ENCODE measurements at places on chromosomes 5 and 9.

DNA sequence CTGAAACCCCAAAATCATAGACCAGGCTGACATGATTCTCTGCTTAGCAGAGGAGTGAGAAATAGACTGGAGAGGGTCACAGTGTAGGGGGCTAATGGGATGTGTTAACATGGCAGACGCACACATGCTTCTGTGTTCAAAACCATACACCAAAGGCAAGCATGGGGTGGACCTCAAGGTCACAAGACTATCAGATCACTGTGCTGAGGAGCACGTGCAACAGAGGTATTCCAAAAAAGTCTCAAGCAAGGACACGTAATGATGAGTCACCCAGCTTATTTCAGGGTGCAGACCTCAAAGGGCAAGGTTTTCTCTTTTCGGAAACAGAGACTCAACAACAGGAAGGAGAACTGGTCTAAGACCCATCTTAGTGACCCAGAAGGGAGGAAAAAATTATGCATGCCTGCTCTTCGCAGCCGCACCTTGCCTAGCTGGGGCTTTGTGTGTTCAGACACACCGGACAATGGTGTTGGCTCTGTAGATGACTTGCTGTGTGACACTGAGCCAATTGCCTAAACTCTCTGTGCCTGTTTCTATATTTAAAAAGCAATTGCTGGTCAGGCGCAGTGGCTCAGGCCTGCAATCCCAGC lies 20.3 kb downstream of the WHRN start:
- DNase-seq = peak; percentile 46

DNA sequence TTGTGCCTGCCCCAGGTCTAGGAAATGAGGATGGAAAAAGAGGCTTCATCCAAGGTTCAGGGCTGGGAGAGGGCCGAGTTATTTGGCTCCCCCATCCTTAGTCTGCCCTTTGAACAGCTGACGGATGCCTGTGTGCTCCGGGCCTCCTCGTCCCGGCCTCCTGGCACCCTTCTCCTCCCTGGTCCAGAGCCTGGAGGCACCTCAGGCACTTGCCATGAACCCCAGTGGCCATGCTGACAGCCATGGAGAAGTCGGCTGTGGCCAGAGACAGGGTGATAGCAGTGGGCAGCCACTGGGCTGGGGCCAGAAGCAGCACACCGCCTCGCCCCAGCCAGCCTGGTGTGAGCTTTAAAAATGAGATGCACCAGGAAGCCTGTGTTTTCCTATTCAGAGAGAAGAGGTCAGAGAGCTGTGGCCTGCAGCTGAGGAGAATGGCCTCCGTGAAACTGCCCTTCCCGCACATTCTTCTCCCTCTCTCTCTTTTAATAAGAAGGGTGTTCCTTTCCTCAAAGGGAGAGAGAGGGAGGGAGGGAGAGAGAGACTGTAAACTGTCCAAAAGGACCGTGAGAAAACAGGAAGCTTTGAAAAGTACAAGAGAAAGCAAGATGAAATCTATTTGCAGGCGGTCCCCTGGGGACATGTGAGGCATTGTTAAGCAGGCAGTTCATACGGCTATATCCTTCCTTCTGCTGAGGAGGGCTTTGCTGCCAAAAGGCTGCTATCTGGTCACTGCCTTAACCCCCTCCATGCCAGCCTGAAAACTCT lies 55.3 kb downstream of the ZNF366 start:
- peak; percentile 66 for DNase-seq

DNA sequence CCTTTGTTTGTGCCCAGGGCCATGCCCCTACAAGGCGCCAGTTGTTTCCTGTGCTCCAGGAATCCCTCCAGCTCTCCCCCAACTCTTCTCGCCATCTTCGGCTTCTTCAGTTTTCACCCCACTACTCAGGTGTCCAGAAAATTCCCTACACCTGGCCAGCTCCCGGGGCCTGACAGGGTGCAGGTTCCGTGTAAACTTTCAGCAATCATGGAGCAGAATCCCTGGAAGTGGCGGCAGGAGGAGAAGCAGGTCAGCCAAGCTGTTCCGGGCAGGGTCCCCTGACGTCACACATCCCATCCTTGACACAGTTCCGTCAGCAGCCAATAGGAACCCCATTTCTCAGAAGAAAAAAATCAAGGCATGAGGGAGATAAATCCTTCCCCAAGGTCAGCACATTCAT lies 12.2 kb upstream of the ADGRD2 start:
- DNase-seq = no peak

GRCh38 chr9:35308316-35308715 lies 146.5 kb downstream of the UNC13B start:
- no peak for DNase-seq

DNA sequence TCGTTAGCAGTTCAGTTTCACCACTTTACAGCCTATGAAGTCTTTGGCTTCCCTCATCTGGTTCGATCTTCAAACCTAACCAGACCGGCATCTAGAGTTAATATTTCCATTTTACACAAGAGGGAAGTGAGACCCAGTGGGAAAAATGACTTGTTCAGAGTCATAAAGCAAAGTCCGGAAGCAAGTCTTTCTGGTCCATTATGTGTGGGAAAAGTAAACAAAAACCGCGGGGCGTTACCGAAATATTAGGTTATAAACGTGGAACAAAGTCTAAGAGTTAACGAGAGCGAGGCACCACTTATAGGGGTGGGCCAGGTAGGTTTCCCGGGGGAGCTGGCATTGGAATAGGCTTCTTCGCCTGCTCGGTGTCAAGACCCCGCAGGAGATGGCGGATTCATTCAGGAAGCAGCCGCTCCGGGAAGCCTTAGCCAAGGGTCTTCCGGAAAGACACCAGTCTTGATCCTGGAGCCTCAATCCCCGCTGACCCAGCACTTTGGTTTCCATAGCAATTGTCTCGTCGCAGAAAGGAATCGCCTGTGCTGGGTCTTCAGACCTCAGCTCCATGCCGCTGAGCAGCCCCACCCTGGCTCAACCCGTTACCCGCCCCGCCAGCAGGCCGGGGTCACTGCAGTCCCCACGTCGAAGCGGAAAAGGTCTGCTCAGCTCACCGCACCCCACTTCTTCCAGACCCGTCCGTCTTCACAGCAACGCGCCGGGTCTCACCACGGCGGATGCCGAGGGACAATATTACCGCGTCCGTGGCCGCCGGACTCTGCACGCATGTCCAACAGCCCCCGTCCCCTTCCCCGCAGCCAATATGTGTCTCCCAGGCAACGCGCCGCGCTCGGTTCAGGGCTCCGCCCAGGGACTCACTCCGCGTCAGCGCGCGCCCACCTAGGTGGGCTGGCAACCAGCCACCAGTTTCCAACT lies at the start of gene C5orf52:
C5orf52 (plus strand) TSS at position 872 of the 930 bp plus-strand sequence. CDS start 82 bp downstream, outside the sequence.
- peak; percentile 71 for DNase-seq

DNA sequence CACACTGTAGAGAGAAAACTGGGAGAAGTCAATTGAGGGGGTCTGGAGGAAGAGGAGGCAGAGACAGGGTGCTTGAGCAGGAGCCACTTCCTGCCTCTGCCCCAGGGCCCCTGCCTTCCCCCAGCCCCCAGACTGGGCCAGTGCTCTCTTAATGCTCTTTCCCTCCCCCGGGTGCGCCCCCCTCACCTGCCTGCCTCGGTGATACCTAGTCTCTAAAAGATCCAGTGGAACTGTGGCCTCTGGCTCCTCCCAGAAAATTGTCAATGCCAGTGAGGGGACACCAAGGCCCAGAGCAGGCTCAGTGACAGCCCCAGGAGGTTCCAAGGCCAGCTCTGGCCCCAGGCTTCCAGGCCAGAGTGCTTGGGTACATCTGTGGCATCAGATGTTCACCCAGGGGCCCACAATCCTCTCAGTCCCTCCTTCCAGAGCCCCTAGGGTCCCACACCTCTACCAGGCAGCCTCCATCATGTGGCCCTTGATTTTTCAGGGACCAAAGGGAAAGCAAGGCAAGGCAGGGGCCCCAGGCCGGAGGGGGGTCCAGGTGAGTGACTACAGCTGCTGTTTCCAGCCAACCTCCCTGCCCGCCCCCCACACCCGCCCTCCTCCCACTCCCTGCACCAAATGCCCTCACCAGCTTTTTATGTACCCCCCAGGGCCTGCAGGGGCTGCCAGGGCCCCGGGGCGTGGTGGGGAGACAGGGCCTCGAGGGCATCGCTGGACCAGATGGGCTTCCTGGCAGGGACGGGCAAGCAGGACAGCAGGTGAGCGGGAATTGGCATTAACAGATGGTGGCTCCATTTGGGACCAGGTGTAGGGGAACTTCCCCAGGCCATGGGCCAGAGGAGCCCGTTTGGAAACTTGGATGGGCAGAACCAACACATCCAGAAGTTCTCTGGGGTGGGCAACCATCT lies 33.1 kb upstream of the ORM1 start:
- DNase-seq = no peak

DNA sequence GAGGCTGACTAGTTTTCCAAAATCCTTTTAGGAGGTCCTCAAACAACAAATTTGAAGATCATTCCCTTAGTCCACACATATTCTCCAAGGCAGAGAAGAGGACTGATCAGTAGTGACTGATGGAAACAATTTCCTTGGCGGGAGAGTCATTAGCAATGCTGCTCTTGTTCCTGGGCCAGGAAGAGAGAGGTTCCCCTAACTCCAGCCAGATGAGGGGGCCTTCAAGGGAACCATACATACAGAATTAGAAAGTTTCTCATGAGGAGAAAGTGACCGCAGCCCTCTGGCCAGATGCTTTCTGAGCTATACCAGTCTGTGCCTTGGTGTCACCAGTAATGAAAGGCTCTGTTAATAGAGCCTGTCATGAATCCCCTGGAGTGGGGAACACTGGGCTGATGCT lies 539.4 kb downstream of the BNC2 start:
- no peak for DNase-seq

DNA sequence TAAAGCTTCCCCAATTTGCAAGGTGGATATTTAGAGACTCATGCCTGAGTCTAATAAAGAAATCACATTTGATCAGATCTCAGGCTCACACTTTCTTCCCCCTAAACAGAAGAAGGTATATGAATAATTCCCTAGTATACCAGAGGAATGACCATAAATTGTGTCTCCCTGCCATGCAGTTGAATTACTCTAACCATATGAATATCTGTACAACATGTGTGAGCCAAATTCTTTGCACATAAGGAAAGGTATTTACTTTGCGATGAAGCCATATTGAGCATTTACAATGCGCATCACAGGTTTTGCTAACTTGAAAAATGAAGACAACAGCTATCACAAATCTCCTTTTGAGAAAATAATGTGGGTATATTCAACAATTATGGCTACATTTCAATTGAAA lies 479.4 kb downstream of the NR2F1-AS1 start:
- no peak for DNase-seq

- peak; percentile 58 for DNase-seq
These were observed 1499.0 kb downstream of the EFNA5 start for GRCh38 chr5:106171708-106172107.

- DNase-seq = peak; percentile 35
These were observed at the start of gene GALNT12 for GRCh38 chr9:98807070-98807813. Gene GALNT12, plus strand, starts transcription at chr9:98807670. Its CDS starts 29 bp downstream, at chr9:98807699.

DNA sequence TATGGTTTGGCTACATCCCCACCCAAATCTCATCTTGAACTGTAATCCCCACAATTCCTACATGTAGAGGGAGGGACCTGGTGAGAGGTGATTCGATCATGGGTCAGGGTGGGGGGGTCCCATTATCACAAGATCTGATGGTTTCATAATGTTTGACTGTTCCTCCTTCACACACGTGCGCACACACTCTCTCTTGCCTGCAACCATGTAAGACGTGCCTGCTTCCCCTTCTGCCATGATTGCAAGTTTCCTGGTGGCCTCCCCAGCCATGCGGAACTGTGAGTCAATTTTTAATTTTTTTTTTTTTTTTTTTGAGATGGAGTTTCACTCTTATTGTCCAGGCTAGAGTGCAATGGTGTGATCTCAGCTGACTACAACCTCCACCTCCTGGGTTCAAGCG lies 27.0 kb downstream of the FAM169A start:
- DNase-seq = no peak

DNA sequence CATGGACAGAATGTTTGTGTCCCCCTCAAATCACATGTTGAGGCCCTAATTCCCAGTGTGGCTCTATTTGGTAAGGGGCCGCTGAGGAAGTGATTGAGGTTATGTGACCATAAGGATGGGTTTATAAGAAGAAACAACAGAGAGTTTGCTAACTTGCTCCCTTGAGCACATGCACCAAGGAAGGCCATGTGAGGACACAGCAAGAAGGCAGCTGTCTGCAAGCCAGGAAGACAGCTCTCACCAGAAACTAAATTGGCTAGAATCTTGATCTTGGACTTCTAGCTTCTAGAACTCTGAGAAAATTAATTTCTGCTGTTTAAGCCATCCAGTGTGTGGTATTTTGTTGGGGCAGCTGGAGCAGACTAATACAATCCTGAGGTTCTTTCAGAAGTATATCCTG lies 35.2 kb upstream of the CDC42SE2 start:
- no peak for DNase-seq

- no peak for DNase-seq
These were observed 28.1 kb downstream of the IL7R start for GRCh38 chr5:35884773-35885172.

- DNase-seq = no peak
These were observed 114.3 kb upstream of the STARD4 start for GRCh38 chr5:111626473-111627148.

DNA sequence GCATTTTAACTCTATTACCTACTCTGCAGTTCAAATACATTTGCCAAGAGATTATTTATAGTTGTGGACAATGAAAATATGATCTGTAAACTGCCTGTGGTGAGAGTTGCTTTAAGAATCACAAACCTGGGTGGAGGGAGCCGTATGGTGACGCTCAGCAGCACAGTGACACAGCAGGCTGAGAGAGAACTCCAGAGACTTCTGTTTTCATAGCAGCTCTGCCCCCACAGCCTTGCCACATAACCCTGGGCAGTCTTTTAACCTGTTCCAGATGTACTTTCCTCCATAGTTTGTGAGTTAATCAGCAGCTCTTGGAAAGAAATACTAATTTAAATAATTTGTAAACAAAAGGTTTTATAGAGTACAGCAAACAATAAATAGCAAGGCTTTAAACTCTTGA lies 450.5 kb downstream of the ELAVL2 start:
- no peak for DNase-seq

- no peak for DNase-seq
These were observed 66.3 kb upstream of the TJP2 start for GRCh38 chr9:69107771-69108170.

DNA sequence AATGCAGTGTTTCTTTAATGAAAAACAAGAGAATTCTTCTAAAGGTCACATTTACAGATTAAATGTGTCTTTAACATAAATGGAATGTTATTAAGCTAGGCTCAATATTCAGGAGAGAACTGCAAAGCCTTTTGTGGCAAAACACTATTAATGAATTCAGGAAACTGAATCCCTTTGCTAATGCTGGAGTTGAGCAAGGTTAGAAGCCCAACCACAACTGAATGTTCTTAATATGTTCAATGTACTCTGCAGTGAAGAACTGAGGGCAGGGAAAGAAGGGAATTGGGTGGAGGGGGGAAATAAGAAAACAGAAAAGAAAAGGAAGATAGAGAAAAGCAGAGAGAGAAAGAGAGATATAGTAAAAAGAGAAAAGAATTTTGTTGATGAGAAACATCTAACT lies 276.7 kb upstream of the TMEM161B start:
- DNase-seq = peak; percentile 11

GRCh38 chr5:10423022-10423421 lies 18.7 kb upstream of the ROPN1L start:
- no peak for DNase-seq

- DNase-seq = peak; percentile 58
These were observed 176.7 kb upstream of the ZNF608 start for GRCh38 chr5:124923131-124923530.

- DNase-seq = no peak
These were observed 90.3 kb downstream of the ANKRD55 start for GRCh38 chr5:56142614-56143372.

- peak; percentile 25 for DNase-seq
These were observed 101.0 kb downstream of the STARD4 start for GRCh38 chr5:111411301-111411700.

- no peak for DNase-seq
These were observed 41.9 kb upstream of the PLPP6 start for GRCh38 chr9:4620057-4620765.
